ENCODE measurements at places on chromosomes 4 and X.

- no peak for DNase-seq
Measured at GRCh38 chrX:24282381-24283126, 31.3 kb downstream of the SUPT20HL2 start.

- DNase-seq, result no peak
Measured at GRCh38 chr4:53702334-53703266, 111.3 kb upstream of the LNX1 start.

- no peak for DNase-seq
Measured at GRCh38 chrX:123976706-123977316, 15.3 kb downstream of the STAG2 start.

GRCh38 chrX:132068405-132068804 lies 45.3 kb downstream of the STK26 start:
- DNase-seq, result no peak

DNA sequence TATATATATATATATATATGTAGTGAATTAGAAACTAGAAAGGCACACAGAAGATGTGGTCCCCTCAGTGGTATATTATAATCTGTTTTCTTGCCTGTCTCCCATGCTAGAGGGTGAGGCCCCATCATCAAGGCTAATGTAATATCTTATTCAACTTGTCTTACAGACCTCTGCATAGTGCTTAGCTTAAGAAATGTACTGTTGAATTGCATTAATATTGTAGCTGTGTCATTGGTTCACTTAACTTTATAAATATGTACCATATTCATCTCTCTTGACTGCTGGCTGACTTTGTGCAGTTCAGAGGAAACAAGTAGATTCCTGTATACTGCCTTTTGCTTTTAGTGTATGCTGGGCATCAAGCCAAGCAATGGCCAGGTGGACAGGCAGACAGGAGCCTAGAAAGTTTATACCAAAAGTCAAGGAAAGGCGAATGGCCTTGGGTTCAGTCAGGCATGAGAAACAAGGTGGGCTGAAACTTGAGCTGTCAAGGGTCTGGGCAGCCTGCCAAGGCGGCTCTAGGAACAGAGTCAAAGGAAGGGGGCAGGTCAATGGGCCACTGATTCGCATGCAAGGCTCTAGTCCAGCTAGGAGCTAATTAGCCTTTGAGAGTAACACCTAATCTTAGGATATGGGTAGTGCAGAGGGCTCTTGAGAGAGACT lies 78.8 kb upstream of the LEF1 start:
- no peak for DNase-seq

DNA sequence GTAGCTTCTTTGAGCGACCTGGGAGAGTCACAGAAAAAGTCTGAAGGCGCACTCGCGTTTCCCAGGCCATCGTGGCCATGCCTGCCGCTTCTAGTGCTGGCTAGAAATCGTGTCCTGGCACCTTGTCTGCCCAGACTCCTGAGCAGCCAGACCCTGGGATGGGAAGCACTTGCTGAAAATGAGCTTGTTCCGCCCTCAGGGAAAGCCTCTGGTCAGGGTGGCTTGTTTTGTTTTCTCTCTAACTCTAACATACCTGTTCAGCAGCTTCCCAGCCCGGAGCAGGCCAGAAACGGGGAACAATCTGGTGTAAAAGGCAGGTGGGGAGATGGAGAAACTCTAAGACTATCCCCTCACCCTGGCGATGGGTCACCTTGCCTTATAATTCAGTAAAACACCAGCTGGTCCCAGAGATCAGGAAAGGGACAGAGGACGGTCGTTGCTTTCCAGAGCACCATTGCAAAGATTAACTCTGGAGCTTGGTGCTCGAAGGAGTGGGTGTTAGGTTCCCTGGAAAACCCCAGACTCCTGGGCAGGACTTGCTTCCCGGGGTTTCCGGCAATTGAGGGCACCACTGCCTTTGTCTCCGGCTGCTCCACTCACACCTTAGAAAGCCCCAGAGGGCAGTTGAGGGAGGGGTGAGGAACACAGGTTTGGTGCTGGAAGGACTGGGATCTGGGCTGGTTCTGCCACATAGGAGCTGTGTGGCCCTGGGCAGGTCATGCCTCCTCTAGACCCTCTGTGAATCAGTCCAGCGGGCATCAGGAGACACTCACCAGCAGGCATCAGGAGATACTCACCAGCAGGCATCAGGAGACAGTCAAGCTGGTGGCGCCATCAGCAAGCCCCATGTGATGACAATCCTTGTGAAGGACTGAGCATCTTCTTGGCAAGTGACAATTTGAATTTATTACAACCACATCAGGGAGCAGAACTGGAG lies 4.5 kb upstream of the SH3TC1 start:
- no peak for DNase-seq

- DNase-seq, result no peak
Measured at GRCh38 chr4:81565142-81565870, 93.6 kb upstream of the RASGEF1B start.

GRCh38 chrX:134604701-134605311 lies 53.5 kb downstream of the PLAC1 start:
- DNase-seq, result no peak

- no peak for DNase-seq
Measured at GRCh38 chr4:74536557-74536956, 91.6 kb downstream of the AREG start.

DNA sequence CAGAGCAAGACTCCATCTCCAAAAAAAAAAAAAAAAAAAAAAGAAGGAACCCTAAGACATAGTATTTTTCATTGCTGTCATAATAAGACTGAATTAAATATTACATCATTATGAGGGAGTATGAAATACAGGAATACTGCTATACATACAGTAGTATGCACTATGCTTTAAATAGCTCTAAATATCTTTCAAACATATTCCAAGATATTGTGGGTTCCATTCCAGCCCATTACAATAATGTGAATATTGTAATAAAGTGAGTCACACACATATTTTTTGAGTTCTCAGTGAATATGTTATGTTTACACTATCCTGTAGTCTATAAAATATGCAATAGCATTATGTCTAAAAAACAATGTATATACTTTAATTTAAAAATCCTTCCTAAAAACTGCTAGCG lies 64.8 kb downstream of the GPM6A start:
- DNase-seq, result no peak

DNA sequence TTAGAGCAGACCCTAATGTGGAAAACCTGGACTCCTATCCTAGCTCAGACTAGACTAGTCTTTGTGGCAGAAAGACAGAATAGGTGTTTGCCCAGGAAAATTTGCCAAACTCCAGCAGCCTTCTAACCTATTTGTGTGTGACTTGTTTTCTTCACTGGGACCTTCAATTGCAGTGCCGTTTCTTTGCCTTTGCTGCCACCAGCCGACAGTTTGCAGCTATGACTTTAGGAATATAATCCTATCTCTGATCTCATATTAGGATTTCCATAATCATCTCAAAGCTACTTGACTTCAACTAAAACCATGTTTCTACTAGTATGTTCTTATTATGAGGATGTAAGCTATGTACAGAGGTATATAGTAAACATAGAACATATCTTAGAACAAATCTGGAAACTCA lies 60.2 kb upstream of the PGAM4 start:
- no peak for DNase-seq

DNA sequence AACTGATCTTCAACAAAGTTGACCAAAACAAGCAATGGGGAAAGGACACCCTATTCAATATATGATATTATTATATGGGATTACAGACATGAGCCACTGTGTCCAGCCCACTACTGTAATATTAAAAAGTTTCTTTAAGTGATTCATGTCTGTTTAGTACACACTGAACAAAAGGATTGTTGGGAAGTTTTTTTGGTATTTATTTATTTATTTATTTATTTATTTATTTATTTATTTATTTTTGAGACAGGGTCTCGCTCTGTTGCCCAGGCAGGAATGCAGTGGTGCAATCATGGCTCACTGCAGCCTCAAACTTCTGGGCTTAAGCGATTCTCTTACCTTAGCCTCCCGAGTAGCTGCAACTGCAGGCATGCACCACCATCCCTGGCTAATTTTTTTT lies 58.4 kb upstream of the PGAM4 start:
- no peak for DNase-seq

GRCh38 chr4:119726505-119726904 lies 97.9 kb upstream of the PDE5A start:
- no peak for DNase-seq

- DNase-seq, result no peak
Measured at GRCh38 chrX:13492286-13492685, 77.1 kb upstream of the EGFL6 start.

DNA sequence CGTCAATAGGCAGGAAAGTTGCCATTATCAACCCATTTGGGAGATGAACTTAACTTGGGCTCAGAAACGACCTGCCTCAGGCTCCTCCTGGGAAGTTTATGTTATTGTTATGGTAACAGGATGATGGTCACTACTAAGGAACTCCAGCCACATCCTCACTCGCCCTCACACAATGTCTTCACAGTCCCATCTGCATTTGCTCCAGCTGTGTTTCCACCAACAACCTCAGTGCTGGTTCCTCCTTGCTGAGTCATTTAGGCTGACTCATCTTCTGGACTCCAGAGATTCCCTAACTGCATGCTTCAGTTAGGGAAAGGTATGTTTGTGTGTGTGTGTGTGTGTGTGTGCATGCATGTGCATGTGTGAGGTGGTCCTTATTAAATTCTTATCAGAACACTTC lies 293.4 kb upstream of the BOD1L1 start:
- DNase-seq, result no peak

GRCh38 chrX:109856974-109857373 lies 123.9 kb upstream of the ACSL4 start:
- DNase-seq, result no peak

GRCh38 chr4:41024556-41025491 lies 189.5 kb downstream of the APBB2 start:
- no peak for DNase-seq

DNA sequence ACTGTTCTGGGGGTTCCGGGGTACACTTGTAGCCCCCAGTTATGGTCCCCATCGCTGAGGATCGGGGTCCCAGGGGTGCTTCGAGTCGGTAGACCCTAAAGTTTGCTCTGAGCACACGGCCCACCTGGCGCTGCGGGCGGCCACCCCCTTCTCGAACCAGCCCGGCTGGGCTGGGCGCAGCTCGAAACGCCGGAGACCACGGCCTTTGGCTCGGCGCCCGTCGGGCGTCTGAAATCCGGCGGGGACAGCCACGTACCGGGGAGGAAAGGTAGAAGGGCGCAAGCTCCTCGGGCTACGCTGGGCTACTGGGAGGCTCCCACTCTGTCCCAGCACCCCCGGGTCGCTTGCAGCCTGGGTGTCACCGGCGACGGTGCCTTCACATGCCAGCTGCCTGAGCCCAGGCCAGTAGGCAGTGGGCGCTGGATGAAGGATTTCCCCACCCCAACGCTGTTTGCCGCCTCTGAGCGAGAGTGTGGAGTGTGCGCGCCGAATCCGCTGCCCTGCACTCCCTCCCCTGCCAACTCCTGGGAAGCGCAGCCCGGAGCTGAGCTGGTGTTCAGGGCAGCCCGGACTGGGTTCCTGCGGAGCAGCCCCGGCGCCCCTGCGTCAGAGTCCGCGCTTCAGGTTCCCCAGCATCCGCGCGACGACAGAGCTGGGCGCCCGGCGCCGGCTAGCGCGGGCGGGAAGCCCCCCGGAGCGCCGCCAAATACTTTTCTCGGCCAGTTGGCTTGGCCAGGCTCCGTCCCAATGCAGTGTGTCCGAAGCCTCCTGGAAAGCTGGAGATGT lies 637 bp downstream of the MAMLD1 start:
- no peak for DNase-seq

- DNase-seq, result no peak
Measured at GRCh38 chr4:75495476-75495875, 18.7 kb downstream of the RCHY1 start.

DNA sequence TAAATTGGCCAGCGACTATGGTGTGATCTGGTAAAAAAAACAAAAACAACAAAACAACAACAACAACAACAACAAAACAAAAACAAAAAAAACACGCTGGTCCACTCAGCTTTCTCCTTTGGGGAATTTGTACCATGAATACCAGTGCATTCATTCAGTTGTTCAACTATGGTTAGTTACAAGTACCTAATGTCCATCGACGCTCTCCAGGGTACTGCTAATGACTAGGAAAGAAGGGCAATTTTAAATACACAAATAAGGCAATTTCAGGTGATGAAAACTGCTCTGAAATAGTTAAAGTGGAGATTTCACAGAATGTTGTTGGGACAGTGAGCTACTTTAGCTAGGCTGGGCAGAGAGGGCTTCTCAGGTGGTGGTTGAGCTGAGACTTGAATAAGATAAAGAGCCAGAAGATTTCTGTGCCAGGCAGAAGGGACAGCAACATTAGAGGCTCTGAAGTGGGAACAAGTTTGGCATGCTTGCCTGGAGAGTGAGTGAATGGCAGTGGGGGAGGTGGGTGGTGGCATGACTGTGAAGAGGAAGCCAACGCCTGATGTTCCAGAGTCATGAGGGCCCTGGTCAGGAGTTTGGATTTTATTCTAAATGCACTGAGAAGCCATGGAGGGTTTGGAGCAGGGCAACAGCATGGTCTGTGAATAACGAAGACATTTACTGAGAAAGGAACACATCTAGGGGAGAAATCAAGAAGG lies 45.9 kb upstream of the PGRMC2 start:
- no peak for DNase-seq

- no peak for DNase-seq
Measured at GRCh38 chr4:112213091-112213490, 18.5 kb upstream of the AP1AR start.

DNA sequence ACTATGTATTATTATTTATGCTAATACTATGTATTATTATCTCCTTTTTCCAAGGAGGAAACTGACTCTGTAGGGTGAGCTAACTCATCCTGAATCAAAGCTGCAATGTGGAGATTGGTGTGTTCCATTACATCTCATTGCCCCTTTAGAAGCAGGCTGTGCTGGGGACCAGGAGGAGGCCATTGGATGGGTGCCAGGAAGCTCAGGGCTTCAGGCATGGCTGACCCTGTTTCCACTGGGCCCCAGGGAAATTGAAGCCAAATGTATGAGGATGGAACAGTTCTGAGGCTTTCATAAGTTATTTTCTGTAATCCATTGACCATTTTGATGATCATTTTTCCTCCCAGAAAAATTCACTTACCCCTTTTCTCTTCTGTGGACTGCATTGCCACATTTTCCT lies 418.8 kb upstream of the ZFP42 start:
- no peak for DNase-seq

DNA sequence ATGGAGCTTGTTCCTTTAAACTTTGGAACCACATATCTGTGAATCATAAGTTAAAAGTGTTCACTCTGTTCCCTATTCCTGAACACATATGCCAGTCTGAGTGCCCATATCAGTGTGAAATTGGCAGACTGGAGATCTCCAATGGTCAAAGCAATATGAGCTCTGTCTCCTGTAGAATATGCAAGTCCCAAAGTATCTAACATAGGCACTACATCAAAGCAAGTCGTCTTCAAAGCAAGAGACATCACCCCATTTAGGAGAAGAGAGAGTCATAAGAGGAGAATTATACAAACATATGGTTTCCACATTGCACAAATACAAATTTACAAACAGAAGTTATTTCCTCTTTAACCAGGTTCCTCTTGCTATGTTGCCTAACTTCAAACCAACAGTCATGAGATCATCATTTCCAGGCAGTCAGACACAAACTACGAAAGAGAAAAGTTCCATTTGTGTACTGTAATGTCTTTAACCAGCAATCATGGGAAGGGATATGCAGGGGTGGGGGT lies 9.9 kb upstream of the GK start:
- DNase-seq, result no peak

GRCh38 chr4:102428122-102428521 lies 73.0 kb upstream of the NFKB1 start:
- DNase-seq, result no peak

- DNase-seq, result no peak
Measured at GRCh38 chr4:52833941-52834525, 28.1 kb upstream of the RASL11B start.

GRCh38 chrX:136666088-136666487 lies 18.1 kb downstream of the CD40LG start:
- no peak for DNase-seq

GRCh38 chrX:118630848-118631247 lies 96.6 kb upstream of the IL13RA1 start:
- DNase-seq, result no peak
